ENCODE measurements at places on chromosomes 16 and 17.

GRCh38 chr16:80459331-80459777 is 81.4 kb upstream of the DYNLRB2 start:
- DNase-seq: no peak

GRCh38 chr17:40484973-40485530 is 16.4 kb downstream of the TNS4 start:
- DNase-seq: no peak

- DNase-seq: no peak
These were observed 3.3 kb upstream of the CMTM1 start for GRCh38 chr16:66562986-66563385.

- no peak for DNase-seq
These were observed 22.9 kb upstream of the LITAF start for GRCh38 chr16:11609474-11610120.

DNA sequence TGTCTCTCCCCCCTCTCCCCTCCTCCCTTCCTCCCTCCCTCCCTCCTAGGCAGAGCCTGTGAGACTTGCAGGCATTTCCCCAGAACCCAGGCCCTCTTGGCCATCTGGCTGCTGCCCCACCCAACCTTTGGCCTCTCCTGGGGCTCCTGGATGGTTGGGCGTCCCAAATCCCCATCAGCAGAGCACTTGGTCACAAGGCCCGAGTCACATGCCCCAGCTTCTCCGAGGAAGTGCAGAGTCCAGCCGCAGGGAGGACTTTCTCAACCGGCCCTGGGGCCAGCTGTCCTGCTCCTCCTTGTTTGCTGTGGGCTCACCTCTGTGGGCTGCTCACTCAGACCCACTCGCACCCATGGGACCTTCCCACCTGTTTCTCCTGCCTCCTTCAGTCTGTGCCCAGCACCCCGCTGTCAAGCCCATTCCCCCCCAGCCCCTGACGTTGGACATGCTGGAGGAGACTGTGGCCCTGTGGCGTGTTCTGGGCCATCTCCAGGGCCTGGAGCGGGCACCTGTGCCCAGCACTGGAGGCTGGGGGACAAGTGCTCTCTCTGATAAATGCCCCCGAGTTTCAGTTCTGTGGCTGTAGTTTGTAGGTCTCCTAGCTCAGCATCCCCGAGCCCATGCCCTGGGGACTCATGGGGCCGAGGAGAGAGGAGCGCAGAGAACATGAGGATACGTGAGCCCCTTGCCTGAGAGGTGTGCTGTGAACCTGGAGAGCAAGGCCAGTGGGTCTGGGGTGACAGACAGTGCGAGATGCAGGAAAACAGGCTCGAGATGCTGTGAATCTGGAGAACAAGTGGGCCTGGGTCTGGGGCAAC is 42.3 kb upstream of the ZNF750 start:
- no peak for DNase-seq

- no peak for DNase-seq
These were observed 632.0 kb upstream of the SOX9 start for GRCh38 chr17:71488851-71489250.

DNA sequence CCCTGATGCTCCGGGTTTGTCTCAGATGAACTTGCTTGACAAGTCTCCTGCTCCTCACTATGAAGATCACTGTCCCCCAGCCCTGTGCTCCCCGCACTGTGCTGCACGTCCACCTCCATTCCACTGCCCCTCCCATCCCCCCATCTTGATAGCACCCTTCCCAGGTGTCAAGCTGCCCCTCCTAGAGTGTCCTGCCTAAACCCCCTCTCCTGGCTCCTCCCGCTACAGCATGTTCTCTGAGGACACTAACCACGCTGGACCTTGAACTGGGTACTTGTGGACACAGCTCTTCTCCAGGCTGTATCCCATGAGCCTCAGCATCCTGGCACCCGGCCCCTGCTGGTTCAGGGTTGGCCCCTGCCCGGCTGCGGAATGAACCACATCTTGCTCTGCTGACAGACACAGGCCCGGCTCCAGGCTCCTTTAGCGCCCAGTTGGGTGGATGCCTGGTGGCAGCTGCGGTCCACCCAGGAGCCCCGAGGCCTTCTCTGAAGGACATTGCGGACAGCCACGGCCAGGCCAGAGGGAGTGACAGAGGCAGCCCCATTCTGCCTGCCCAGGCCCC is 18.5 kb downstream of the DEXI start:
- no peak for DNase-seq

DNA sequence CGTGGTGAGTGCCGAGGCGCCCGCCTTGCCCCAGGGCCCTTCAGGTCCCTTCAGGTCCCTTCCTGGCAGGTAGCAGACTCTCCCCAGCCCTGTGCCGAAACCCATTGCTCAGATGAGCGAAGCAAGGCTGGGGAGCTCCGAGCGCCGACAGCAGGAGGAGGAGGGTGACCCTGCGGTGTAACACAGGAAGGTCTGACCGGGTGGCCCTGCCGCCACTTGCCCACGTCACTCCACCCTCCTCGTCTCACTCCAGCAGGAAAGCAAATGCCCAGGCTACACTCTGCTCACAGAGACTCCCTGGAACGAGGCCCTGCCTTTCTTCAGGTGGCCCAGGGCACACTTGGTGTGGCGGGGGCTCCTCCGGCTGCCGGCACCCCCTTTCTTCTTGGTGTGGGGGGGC is 57.2 kb downstream of the ACTG1 start:
- DNase-seq: no peak

GRCh38 chr17:49316258-49316570 is 45.8 kb downstream of the ZNF652 start:
- DNase-seq: no peak

DNA sequence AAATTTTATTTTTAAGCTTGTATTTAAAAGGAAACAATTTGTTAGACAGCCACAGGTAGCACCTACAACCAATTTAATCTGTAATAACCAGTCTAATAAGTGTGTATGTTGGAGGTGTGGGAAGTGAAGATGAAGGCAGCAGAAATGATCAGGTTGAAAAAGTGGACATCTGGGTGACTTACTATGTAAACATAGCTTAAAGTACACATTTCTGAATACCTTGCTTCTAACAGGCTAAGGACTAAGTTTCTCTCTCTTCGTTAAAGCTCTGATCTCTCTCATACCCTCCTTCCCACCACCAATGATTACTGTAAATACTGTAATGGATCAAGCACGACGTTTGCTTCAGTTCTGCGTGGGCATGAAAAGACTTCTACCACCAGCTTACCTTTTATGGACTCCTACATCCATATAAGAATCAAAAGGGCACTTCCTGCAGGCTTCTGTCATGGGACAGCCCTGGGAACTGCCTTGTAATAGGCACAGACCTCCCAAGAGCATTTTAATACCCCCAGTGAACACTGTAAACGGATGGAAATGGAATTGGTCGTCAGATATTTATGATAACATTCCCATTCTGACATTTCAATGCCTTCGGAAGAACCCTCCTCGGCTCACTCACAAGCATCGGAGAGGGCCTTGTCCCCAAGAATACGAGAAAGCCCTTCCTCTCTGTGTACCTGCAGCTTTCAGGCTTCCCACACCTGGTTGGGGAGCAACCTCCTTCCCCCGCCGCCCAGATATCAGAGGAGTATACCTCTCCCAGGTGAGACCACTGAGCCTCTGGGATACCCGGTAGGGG is 700 bp downstream of the CCDC43 start:
- no peak for DNase-seq

DNA sequence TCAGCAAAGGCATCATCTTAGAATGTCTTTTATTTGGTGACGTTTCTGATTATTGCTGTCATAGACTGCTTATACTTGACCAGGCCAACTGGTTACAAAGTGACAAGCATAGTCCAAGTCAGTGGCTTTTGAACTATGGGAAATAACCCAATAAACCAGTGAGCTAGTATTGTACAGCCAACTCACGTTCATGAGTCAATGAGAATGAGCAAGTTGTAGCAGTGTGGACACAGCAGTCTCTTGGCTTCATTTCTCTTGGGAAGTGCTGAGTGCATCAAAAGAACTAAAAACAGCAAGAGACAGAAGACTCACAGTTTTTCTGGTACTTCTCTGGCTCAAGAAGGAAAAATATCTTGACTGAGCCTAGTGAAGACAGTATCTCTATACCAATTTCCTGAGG is 36.9 kb upstream of the CRISPLD2 start:
- no peak for DNase-seq

GRCh38 chr17:37527249-37527851 is 37.7 kb downstream of the DUSP14 start:
- no peak for DNase-seq

Data from activated naive CD4-positive, alpha-beta T cell treated with anti-CD3 and anti-CD28 coated beads, Interleukin-2, amount 50 U/mL, for 16 hours (primary cell).